ENCODE measurements at places on chromosomes 3 and 15. TPM values are rescaled to one million over a fixed set of nuclear protein-coding genes. Genes with fewer than 3 reads are reported as not detected.

DNA sequence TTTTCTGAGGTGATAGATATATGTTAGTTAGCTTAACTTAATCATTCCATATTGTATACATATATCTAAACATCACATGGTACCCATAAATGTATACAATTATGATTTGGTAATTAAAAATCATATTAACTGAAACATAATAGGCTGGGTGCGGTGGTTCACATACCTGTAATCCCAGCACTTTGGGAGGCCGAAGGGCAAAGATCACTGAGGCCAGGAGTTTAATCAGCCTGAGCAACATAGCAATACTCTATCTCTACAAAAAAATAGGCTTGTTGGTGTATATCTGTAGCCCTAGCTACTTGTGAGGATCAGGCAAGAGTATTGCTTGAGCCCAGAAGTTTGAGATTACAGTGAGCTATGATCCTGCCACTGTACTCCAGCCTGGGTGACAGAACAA lies 20.9 kb downstream of the RAB7A start:
- no peak for DNase-seq

GRCh38 chr3:191680989-191681597 lies 220.1 kb downstream of the PYDC2 start:
- no peak for DNase-seq

- DNase-seq, result no peak
Measured at GRCh38 chr3:46599590-46599989, 12.7 kb upstream of the FAM240A start.

DNA sequence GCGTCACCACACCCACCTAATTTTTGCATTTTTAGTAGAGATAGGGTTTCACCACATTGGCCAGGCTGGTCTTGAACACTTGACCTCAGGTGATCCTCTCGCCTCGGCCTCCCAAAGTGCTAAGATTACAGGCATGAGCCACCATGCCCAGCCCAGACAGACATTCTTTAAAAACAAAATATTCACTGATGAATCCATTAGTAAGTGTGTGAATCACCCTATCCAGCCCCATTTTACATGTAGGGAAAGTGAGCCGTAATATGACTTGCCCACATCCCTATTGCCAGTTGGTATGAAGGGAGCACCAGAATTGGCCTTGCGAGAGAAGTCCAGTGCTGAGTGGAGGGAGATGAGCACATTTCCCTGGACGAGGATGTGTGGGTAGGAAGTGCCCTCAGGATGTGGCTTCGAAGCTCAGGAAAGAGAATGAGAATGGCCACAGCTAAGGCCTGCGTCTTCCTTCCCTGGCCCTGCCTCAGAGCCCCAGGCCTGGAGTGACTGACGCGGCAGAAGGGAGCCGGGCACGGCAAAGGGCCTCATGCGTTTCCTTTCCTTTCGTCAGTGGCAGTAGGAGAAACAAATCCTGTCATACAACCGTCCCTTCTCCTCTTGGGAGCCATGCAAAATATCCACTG lies 28.3 kb upstream of the ETV5 start:
- DNase-seq, result no peak

- DNase-seq, result no peak
Measured at GRCh38 chr3:177930771-177931170, 605.5 kb upstream of the KCNMB2 start.

GRCh38 chr3:71310359-71310979 lies 273.1 kb downstream of the FOXP1 start:
- DNase-seq, result no peak

GRCh38 chr15:79513417-79513816 lies 81.3 kb downstream of the MINAR1 start:
- DNase-seq, result no peak

GRCh38 chr15:85500060-85500708 lies 119.8 kb downstream of the AKAP13 start:
- no peak for DNase-seq

Gene FILIP1L
- 0.13 TPM for total RNA-seq

Gene RLBP1
- not detected for total RNA-seq

Gene CD86
- total RNA-seq, result 0.43 TPM

Gene PRTG
- not detected for total RNA-seq

Gene SLC12A1
- not detected for total RNA-seq

Measured in activated CD8-positive, alpha-beta T cell treated with anti-CD3 and anti-CD28 coated beads for 36 hours (primary cell).